GOT3 (cell line): ENCODE measurements at places on chromosomes 5 and 9.

GRCh38 chr9:3916984-3917383 lies 382.9 kb downstream of the GLIS3 start:
- DNase-seq: no peak

DNA sequence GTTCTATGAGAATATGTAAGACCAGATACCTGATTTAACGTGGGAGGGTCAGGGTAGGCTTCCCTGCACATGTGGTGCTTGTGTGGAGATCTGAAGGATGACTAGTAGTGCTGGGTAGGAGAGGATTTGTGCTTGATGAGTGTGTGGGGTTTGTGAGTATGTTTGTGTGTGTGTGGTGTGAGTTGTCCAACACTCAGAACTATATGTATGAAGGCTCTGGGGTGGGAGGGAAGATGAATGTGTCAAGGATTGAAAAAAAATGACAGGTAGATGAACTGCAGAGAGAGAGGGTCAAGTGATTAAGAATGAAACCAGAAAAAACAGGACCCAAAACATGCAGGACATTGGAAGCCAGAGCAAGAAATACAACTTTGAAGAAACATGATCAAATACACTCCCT lies 154.6 kb upstream of the NR3C1 start:
- DNase-seq: no peak

DNA sequence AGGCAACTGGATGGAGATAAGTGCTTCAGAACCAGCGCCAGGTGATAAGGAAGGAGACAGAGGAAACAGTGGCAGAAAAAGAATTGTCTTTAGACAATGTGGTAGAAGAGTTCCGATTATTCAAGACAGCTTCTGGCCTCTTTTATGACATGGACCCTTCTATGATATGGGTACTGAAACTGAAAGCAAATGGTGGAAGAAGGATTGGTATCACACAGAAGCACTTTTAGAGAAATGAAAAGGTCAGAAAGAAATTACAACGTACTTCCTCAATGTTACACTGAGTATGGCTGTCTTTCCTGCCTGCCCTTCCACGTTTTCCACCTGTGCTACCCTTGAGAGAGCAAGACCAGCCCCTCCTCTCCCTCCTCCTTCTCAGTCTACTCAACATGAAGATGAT lies 959.3 kb downstream of the DNAH5 start:
- no peak for DNase-seq

- no peak for DNase-seq
These were observed 131.3 kb upstream of the ADRA1B start for GRCh38 chr5:159784993-159785392.

- no peak for DNase-seq
These were observed 78.2 kb upstream of the IFNE start for GRCh38 chr9:21560281-21560745.

DNA sequence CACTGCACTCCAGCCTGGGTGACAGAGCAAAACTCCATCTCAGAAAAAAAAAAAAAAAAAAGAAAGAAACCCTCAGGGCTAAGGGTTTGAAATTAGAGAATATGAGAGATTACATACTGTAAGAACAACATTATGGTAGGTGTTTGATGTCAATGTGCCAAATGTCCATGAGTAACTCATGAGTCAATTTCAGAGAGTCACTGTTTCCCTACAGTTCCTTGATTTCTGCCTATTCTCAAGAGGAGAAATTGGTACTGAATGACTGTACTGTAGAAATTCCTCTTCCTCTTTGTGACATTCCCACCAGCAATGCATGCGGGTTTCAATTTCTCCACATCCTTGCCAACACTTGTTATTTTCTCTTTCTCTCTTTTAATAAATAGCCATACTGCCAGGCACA lies 35.2 kb downstream of the MARVELD2 start:
- no peak for DNase-seq

- no peak for DNase-seq
These were observed 38.4 kb downstream of the EXOC3 start for GRCh38 chr5:481347-481746.

DNA sequence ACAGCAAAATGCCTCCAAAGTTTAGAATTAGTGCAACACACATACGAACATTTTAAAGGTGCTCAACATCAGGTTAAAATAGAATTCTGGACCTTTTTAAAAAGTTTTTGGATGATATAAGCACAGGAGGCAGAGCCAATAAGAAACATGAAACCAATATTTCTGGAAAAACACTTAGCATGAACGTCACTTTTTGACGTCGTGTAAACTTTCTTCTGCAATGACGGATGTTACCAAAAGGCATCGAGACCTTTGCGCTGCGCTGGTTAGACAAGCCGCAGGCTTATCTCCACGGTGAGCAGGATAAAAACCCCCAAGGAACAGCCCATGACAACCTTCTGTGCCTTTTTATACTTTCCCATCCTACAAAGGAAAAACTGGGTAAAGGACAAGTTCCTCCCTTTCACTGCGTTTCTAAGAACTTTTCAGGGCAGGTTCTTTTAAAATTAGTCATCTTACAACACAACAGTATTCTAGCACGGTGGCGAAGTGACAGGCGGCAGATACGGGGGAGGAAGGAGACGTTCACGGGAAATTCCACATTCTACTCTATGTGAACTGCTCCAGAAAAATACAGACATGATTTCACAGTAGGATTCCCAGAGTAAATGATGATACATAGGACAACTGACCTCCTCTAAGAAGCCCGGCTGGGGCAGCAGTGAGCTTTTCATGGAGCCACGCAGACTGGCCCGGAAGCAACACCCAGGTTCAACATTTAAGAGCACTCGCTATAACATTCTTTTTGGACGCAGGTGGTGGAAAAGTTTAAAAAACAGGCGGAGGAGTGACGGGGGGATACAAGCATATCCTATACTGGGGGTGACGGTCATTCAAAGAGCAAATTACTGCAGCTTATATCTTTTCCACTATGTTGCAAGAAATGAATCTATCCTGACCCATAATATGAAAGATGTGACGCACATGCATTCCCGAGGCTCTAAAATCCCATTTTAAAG lies 52.4 kb downstream of the USP20 start:
- no peak for DNase-seq

DNA sequence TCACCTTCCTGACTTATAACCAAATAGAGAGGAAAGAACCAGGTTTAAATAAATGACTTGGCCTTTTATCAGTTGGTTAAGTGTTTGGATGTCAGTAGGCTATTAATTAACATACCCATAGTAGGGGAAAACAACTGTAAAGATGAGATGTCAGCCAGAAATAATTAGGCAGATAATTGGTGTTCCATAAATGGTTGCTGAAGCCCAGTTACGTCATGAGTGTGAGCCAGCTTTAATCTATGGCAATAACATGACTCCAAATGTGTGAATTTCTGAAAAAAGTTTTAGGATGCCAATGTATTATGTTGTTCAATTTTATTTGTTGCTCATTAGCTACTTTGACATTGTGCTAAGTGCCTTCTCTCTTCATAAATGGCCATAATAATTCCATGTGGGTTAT lies 180.5 kb downstream of the FBXL7 start:
- no peak for DNase-seq
